H9 (cell line): ENCODE measurements at places on chromosomes 12 and 14. TPM values are rescaled to one million over a fixed set of nuclear protein-coding genes. Genes with fewer than 3 reads are reported as not detected.
A peak's percentile ranks its signal among the peaks of the same experiment; 100 is the strongest.

- H3K27me3 ChIP-seq, result no peaks in the 10 kb centered on the region
- H3K27ac ChIP-seq, result no peak overlapping the region
- no peaks in the 10 kb centered on the region for H3K36me3 ChIP-seq
- H3K4me3 ChIP-seq, result no peak overlapping the region
- no peaks in the 10 kb centered on the region for H3K4me1 ChIP-seq
Observed at GRCh38 chr12:59887178-59887577, 291.3 kb downstream of the SLC16A7 start.

The PLEKHH1 gene
- 26.9 and 35.3 TPM in 2 replicates for total RNA-seq

- H3K36me3 ChIP-seq, result no peaks in the 10 kb centered on the region
- H3K4me3 ChIP-seq, result no peak overlapping the region
- no peak overlapping the region for H3K27ac ChIP-seq
- H3K27me3 ChIP-seq, result no peaks in the 10 kb centered on the region
Observed at GRCh38 chr12:40055228-40055579, 50.7 kb downstream of the SLC2A13 start.

The AKT1 gene
- 95.1 and 101 TPM in 2 replicates for total RNA-seq

- H3K27me3 ChIP-seq, result no peaks in the 10 kb centered on the region
- no peaks in the 10 kb centered on the region for H3K4me1 ChIP-seq
- no peaks in the 10 kb centered on the region; the same call in 1 of the 3 replicates for H3K36me3 ChIP-seq
- peak overlapping the region; percentile 95 for H3K4me3 ChIP-seq
- peak; percentile 98 for DNase-seq
Observed at GRCh38 chr12:95073698-95074520, 491 bp upstream of the NR2C1 start.

The AQP6 gene
- 0.09 and 0.11 TPM in 2 replicates for total RNA-seq
